ENCODE measurements at places on chromosomes 7 and 10.

DNA sequence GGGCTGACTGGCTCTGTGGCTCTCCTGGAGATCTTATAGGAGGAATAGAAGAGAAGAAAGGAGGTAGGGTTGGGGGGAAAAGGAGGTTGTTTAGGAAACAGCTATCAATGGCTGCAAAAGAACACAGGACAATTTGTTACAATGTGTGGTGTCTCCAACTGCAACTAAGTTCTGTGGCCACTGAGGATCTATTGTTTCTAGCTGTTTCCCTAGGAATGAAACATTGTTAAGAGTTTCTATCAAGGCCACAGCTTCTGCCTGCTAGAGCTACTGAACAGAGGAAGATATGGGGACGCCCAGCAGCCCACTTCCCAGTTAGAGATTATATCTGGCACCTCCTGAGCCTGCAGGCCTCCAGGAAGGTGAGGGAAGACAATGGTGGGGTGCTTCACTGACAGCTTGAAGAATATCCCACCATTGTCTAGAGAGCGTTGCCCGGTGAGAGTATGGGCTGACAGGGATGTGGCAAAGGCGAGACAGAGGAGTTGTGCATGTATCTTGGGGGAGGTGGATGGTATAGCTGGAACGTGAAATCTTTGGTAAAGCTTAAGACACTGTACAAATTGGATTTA lies 4.0 kb downstream of the SCD start:
- DNase-seq: no peak

DNA sequence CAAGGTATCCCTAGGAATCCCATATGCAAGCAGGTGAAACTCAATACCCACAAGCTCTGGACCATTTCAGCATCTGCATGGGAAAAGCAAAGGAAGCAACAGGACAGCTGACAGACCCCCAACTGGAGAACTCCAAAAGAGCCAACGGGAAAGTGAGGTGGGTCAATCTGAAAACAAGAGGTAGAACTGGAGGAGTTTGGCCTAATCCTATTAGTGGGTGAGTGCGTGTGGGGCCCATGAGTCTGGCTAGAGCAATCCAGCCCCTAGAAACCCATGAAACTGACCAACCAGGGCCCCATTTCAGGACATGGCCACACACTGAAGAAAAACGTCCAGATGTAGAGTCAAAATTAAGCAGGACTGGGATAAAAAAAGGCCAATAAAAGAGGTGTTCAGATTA lies 26.6 kb upstream of the WNT8B start:
- DNase-seq: no peak

- no peak for DNase-seq
These were observed 472.8 kb upstream of the STEAP1 start for GRCh38 chr7:89681448-89681847.

DNA sequence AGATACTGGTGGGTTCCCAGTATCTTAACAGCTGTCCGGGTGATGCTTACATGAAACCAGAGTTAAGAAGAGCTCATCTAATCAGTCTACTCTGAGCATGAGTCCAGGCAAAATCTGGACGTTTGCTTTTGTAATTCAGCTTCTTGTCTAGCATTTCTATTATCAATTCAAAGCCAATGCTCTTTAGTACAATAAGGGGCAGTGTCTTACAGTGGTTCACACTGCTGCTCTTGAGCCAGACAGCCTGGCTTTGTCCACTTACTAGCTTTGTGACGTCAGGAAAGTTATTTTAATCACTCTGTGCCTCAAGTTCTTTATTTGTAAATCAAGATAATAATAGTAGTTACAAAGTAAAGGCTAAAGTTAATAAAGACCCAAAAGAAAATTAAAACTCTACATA lies 227.3 kb upstream of the TCF7L2 start:
- no peak for DNase-seq

GRCh38 chr7:94955807-94956206 lies 48.4 kb downstream of the PPP1R9A start:
- DNase-seq: no peak

GRCh38 chr7:74141705-74142104 lies 32.5 kb upstream of the EIF4H start:
- DNase-seq: no peak

GRCh38 chr7:95723583-95724180 lies 48.7 kb upstream of the DYNC1I1 start:
- DNase-seq: no peak

- no peak for DNase-seq
These were observed 723.5 kb downstream of the GRM8 start for GRCh38 chr7:126529254-126529653.

DNA sequence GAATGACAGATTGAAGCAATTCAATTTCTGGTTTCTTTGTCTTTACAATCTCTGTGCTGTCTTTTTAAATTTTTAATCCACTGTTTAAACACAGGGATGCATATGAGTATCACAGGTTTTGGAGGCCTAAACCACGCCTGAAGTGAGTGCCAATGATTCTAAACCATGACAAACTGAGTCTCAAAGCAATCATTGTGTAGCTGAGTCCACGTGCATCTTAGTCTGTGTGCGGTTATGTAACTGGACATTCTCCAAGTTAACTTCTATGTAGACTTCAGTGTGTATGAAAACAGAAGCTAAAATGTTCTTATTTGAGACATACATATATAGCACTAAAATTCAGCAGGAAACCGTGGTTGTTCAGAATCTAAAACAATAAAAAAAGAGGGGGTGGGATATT lies 79.3 kb upstream of the ST8SIA6 start:
- DNase-seq: no peak

DNA sequence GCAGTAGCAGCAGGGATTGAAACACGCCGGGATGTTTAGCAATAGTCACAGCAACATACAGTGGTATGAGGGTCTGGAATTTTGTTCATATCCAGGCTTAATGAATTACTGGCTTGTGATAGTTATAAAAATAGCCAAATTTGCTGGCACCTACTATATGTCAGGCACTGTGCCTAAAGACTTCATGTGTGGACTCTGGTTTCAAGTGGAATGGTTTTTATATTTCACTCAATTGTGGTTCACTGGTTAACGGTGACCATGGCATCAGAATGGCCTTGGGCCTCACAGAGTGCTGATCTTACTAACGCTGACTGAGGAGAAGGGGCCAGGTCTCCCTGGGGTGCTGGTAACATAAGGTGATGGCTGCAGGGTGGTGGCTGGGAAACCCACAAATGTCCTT lies 55.7 kb downstream of the CELF2 start:
- no peak for DNase-seq

DNA sequence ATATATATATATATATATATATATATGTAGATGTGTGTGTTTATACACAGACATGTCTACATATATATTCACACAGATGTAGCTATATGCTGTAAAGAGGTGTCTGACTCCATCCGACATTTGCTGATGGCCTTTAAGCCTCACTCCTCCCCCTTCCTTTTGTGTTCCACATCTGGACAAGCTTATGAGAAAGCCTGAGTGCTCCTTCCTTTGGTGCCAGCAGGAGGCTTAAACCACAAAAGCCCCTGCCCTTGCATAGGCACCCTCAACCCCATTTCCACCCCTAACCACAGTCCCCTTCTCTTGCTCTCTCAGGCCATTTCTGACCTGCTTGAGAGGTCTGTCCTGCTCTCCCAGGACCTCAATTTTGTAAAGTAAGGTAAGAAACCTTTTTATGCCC lies 98.7 kb downstream of the SVOPL start:
- no peak for DNase-seq

DNA sequence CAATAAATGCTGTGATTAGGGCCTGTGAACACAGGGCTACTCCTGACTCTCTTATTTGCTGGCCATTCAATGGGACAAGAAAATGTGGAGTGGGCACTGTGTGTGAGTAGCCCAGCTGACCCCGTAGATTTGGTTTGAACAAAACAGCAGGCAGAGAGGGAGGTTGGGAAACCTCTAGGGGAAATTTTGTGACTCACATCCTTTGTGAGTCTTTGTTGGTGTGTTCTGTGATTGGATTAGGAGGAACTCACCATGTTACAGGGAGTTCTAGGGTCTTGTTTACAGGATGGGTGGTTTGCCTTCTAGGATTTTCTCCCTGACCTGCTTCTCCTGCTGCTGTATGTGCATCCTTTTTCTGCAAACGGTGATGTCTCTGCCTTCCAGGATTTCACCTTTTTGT lies 128.3 kb upstream of the MKI67 start:
- no peak for DNase-seq

GRCh38 chr7:90669492-90669891 lies 73.4 kb downstream of the CDK14 start:
- no peak for DNase-seq

GRCh38 chr10:61902445-61903220 lies 1.1 kb downstream of the ARID5B start:
- DNase-seq: peak; percentile 50

GRCh38 chr10:6409971-6410643 lies 170.0 kb downstream of the PRKCQ start:
- DNase-seq: peak; percentile 59

- no peak for DNase-seq
These were observed 2.0 kb downstream of the CALY start for GRCh38 chr10:133334503-133335245.

- no peak for DNase-seq
These were observed 133.1 kb upstream of the PPP1R3A start for GRCh38 chr7:114051871-114052331.

DNA sequence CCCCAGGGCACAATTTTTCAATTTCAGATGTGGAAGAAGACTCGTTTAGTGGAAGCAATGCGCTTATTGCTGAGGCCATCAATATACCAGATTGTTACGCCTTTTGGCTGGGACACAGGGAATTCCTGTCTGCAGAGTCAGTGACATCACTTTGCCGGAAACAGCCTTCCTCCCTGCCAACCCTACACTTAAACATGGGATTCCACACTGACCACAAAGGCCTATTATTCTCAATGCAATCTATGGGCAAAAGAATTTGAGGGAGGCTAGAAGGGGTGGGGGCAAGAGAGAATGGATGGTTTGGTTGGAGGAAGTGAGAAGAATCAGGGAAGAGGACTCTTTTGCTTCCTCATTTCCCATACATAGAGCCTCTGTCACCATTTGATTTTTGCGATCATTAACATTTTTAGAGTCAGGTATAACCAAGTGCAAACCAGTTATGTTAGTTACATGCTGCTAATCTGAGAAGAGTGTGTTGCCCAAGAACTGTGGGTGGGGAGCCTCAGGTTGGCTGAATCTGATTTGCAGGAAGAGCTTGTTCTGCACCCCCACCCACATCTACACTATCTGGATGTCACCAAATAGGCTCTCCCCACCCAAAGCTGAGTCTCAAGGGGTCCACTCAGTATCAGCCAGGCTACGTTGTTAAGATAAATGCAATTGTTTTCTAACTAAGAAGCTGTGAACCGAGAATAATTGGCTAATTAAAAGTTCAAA lies 58.2 kb downstream of the ENTPD1 start:
- no peak for DNase-seq

GRCh38 chr10:73915206-73915851 lies 4.4 kb downstream of the PLAU start:
- no peak for DNase-seq

- DNase-seq: no peak
These were observed 16.2 kb upstream of the EPHB6 start for GRCh38 chr7:142838461-142839213.

DNA sequence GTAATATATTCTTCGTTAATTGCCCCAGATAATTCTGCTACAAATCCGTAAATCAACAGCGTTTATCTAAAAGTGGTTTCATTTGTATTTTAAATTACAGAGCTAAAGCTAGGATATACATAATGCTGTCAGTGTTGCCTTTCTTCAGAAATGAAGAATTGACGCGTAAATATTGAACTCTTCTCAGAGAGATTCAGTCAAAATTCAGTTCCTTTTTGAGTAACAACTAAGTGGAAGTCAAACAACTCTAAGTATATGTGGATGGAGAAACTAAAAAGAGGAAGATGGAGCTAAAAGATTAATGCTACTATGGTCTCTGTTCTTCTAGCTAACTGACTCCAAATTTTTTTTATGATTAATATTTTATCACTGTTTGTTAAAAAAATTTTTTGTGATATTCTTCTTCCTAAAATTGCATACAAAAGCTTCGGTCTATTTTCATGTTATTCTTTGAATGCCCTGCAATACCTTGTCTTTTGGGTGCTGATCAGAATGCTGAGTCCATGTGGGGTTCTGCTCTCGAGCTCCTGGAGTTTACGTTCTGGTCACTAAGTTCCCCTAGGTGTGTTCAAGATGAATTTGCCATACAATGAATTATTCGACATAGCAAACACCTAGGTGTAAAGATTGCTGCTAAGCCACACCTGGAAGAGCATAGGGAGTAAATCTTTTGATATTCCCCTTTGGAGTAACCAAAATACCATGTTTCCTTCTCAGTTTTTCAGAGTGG lies 20.7 kb downstream of the MDFIC start:
- DNase-seq: no peak

- DNase-seq: no peak
These were observed 6.5 kb downstream of the MDH2 start for GRCh38 chr7:76054123-76055120.

DNA sequence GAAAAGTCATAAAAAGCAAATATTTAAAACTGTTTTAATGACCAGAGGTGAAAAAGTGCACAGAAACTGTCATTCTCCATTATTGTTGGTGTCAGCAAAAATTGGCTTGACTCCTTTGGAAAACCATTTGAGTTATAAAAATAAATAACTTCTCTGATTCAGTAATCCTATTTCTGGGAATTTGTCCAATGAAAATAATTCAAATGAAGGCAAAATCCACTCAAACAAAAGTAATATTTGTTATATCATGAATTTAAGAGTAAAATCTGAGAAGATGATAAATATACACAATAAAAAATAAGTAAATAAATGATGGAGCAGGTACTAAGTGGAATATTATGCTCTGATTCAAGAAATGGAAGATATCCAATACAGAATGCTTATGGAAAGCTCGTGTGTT lies 326.6 kb upstream of the KLF6 start:
- DNase-seq: no peak

GRCh38 chr10:79355420-79356017 lies 8.2 kb downstream of the PPIF start:
- DNase-seq: no peak

- no peak for DNase-seq
These were observed 13.7 kb downstream of the PHTF2 start for GRCh38 chr7:77812290-77812685.

GRCh38 chr7:104018425-104018824 lies 29.0 kb upstream of the RELN start:
- DNase-seq: no peak

GRCh38 chr7:132412435-132412834 lies 163.8 kb downstream of the PLXNA4 start:
- DNase-seq: no peak

- DNase-seq: no peak
These were observed 93.4 kb downstream of the SLC39A12 start for GRCh38 chr10:18044976-18045720.

DNA sequence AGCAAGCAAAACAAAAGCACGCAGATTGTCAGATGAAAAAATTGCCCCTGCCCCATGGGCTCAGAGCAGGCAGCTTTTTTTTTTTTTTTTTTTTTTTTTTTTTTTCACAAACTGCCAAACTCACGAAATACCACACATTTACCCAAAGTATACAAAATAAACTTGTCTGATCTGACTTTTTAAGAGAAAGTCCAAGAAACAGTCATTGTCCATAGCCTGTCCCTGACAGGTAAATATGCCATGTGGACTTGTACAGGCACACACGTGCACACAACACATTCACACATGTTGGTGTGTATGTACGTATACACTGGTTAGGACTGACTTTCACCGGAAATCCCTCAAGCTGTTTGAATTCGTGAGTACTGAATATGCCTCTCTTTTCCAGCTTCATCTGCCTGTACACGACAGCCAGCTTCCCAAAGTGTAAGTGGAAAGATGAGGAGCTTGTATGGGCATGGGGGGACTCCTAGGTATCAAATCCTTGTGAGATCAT lies 929 bp upstream of the HGF start:
- no peak for DNase-seq
